Fibroblast of the aortic adventitia (primary cell): ENCODE measurements at places on chromosomes 2 and 18.

GRCh38 chr2:144213797-144214196 lies 306.1 kb downstream of the ZEB2 start:
- DNase-seq = no peak

DNA sequence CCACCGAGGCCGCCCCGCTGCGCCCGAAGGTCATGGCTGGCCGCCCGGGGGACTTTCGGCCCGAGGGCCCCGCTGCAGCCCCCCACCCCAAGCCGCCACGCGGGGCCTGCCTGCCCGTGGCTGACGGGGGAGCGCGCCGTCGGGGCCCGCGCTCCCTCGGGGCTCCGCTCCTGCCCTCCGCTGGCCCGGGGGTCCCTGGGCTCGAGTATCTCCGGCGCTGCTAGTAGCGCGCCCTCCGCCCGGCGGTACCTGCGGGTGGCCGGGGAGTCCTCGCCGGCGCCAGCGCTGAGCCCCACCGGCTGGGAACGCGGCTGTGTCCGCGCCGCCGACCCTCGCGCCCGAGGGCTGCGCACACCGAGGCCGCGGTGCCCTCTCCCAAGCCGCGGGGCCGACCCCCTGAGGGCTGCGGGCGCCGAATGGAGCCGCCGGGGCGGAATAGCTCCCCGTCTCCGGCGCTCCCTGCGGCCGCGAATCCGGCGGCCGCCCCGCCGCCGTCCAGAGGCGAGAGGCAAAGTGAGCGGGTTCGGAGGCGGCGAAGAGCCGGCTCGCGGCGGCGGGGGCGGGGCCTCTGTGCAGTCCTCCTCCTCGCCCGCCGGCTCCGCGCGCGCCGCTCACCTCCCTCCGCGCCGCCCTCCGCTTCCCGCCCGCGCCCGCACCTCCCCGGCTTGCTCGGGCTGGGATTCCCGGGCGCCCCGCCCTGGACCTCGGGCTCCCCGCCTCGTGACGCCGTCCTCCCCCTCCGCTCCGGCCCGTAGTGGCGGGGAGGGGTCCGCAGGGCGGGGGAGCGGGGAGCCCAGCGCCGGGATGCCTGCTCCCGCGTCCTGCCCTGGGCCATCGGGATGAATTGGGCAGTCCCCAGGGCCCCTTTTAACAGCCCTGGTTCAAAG lies at the start of gene KCNG3:
KCNG3 (minus strand) TSS at position 515 of the 887 bp plus-strand sequence; CDS start at position 34, 481 bp downstream.
- DNase-seq = no peak

GRCh38 chr18:41237317-41237716 lies 717.7 kb upstream of the PIK3C3 start:
- DNase-seq = no peak

DNA sequence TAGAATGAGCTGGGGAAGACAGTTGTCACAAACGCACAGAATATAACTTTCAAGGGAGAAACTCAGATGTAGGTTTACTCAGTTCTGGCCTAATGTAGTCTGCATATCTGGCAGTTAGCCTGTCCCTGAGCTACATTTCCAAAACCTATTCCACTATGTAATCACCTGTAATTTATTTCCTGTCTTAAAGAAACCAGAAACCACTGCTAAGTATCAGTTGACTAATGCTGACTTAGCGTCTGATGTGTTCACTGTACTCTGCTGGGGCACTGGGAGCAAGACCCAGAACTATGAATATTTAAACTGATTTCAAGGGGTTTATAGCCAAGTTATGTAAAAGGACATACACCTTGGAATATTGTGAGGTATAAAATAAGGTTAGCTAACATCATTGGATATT lies 1995.2 kb upstream of the PIK3C3 start:
- DNase-seq = no peak

- no peak for DNase-seq
Measured at GRCh38 chr2:160976797-160977196, 183.4 kb upstream of the TANK start.

DNA sequence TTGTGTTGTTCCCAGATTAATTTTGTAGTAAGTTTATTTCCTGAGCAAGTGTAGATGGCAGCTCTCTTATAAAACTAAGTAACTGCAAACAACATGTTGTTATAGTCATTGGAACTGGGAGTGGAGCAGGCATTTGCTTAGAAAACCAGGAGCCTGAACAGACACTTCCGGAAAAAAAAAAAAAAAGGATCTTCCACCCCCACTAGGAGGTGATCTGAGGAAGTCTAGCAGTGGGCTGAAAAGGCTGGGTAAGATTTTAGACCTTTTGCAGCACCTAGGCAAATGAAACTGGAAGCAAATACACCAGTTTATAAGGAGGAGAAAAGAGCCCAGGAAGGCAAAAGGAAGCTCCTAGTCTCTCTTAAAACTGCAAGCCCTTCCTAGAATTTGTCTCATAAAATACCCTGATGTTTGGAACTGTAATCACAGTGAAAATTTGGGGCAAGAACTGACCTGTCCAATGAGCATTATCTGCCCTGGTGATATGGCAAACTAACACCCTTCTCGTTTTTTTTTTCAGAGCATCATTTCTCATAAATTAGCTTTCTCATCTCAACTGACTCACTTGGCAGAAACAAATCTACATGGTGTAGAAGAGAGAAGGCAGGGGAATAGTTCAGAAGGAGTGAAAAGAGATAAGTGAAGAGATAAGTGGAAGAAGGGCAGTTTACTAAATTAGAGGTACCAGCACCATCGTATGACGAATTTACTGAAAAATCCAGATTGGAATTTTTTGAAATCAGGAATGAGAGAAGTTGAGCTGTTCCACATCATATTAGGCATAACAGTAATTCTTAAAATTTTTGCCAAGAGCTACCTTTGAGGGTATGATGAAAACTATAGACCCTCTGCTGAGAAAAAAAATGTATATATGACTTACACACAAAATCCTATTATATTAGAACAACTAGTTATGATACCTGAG lies 4.2 kb upstream of the CCNYL1 start:
- DNase-seq = peak; percentile 44

- DNase-seq = peak; percentile 45
Measured at GRCh38 chr2:206229642-206230041, 44.8 kb upstream of the ZDBF2 start.

DNA sequence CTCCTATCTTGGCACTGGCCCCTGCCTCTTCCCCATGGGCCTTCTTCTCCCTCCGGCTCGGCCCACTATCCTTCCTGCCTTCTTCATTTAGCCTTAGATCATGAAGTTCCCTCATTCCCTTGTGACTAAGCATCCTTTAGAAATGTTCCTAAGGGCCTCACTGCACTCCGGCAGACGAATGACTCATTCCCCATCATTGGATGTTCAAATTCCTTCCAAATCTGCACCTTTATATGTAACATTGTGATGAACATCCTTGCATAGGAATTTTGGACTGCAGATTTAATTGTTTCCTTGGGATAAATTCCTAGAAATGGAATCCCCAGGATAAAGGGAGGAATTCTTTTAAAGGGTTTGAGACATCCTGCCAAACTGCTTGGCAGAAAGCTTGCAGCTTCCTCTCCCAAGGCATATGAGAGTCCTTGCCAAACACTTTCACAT lies 19.0 kb downstream of the CRACDL start:
- peak; percentile 94 for DNase-seq

GRCh38 chr2:41886757-41887156 lies 161.1 kb upstream of the PKDCC start:
- DNase-seq = peak; percentile 49

- DNase-seq = no peak
Measured at GRCh38 chr18:66603941-66604627, at the start of gene CDH19. TSS of gene CDH19 (minus strand) at chr18:66604090. CDS start at chr18:66572204, 31,886 bp downstream.

DNA sequence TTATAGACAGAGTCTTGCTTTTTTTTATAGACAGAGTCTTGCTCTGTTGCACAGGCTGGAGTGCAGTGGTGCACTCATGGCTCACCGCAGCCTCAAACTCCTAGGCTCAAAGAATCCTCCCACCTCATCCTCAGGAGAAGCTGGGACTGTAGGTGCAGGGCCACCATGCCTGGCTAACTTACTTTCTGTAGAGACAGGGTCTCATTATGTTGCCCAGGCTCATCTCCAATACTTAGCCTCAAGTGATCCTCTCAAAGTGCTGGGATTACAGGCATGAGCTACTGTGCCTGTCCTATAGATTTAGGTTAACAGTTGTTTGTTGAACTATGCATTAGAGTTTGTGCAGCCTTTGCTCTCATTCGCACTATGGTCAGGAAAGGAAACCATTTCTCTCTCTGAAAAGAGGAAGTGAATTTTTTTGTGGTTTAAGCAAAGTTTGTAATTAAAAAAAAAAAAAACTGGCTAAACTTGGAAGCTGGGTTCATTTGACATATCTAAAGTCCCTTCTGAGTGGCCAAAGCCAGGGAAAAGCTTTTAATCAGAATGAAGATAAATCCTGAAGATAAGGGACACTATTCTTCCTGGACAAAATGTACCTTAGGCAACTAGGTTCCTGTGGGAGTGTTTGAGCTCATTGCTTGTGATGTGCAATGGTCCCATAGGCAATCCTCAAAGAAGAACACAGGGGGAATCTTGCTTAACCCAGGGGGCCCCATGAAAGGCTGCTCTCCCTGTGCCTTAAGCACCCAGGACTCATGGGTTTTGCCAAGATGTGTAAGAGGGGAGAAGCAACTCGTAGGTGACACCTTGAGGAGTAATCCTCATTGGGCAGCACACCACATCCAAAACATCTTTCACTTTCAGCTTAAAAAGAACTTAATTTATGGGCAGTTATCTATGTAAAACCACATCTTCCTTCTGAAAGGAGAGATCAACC lies 201.7 kb downstream of the MREG start:
- no peak for DNase-seq

GRCh38 chr2:239086325-239087020 lies 238.6 kb downstream of the TWIST2 start:
- DNase-seq = no peak

GRCh38 chr2:37361216-37361815 lies 16.9 kb downstream of the QPCT start:
- no peak for DNase-seq

- DNase-seq = no peak
Measured at GRCh38 chr18:23054553-23054952, 80.7 kb upstream of the CABLES1 start.

DNA sequence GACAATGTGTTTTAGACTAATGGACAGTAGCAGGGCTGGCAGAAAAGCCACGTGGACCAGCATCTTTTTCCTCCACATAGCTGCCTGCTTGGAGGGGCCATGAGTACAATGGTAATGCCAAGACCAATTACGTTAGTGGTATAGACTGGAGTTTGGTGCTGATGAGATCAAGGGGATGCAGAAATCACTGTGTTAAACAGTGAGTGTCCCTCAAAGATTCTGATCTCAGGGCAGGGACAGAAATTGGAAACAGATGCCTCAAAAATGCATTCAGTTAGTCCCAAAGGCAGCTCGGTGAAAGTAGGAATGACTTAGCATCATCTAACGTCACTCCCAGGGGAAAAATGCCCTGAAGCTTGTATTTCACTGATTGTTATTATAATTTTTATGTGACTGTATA lies 72.4 kb downstream of the SLC16A14 start:
- peak; percentile 49 for DNase-seq

- no peak for DNase-seq
Measured at GRCh38 chr2:60853531-60853930, 27.8 kb upstream of the REL start.

DNA sequence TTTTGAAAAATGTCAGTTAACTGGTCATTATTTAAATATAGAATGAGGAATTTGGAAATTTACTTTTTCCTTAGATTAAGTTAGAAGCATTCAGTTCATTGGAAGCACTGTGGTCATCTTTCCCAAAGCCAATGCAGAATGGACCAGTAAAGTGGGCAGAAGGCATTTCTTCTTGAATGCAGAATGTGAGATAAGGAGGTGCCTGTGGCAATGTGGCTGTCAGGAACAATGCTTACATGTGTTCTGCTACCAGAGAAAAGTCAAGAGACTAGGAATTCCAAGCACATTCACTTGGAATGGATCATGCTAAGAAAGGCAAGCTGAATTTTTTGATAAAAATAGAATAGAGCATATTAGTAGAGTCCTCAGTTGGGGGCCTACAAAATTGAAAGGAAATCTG lies 295.0 kb upstream of the KCNH7 start:
- DNase-seq = no peak

- no peak for DNase-seq
Measured at GRCh38 chr2:186687807-186688211, 6.1 kb upstream of the FAM171B start.

DNA sequence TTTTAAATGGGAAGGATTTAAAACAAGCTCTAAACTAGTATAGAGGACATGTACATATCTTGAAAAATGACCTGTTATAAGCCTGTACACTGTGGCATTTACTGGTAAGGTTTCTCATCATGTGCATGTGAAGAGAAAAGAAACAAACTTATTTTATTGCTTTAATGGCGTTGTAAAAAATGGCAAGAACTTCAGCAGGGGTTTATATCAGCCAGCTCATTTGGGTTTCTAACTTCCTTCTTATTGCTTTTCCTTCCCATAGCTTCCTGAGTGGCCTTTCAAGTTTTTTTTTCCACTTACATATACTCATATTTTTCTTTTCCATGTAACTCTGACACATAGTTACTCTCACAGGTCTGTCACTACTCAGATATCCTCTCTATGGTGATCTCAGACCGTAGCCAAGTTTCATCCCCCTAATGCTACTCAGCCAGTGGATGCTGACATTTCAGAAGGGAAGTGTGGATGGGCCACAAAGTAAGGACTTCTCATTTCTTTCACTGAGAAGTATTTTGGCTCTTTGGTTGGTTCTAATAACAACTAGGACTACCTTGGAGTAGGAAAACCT lies 198.2 kb downstream of the PARD3B start:
- no peak for DNase-seq

DNA sequence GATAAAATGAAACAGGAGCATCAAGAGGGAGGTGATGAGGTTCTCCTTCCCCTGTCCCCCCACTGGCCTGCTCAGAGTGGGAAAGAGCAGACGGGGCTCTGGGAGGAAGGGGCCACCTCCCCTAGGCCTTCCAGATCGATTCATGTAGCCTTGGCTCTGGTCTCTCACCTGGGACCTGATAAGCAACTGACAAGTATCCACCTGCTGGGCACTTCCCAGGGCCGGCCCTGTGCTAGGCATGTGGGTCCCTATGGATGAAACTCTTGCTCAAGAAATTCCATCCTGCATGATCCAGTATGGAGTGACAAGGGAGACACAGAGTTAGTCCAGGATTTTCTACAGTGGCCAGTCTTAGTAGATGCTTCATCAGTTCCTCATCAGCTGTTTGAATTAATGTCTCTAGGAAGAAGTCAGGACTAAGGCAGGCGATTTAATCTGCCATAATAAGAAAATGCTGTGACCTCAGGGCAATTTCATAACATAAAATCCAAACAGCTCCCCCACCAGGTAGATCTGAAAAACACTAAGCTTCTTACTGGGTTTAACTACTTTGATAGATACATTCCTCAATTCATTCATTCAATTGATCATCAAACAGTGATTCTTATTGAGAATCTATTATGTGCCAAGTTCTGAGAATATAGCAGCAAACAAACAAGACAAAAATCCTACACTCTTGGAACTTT lies 44.7 kb upstream of the ZFP36L2 start:
- no peak for DNase-seq

GRCh38 chr2:15449556-15450236 lies 111.4 kb downstream of the NBAS start:
- peak; percentile 17 for DNase-seq

- DNase-seq = peak; percentile 70
Measured at GRCh38 chr2:207617011-207617671, 8.1 kb downstream of the METTL21A start.
